ENCODE measurements at places on chromosomes 5 and 9.

- no peak for DNase-seq
Observed at GRCh38 chr9:128043467-128043868, 23.7 kb downstream of the NAIF1 start.

- DNase-seq, result no peak
Observed at GRCh38 chr5:109852371-109853155, 162.8 kb downstream of the MAN2A1 start.

GRCh38 chr9:8036914-8037524, 237.4 kb upstream of the DMAC1 start:
- no peak for DNase-seq

DNA sequence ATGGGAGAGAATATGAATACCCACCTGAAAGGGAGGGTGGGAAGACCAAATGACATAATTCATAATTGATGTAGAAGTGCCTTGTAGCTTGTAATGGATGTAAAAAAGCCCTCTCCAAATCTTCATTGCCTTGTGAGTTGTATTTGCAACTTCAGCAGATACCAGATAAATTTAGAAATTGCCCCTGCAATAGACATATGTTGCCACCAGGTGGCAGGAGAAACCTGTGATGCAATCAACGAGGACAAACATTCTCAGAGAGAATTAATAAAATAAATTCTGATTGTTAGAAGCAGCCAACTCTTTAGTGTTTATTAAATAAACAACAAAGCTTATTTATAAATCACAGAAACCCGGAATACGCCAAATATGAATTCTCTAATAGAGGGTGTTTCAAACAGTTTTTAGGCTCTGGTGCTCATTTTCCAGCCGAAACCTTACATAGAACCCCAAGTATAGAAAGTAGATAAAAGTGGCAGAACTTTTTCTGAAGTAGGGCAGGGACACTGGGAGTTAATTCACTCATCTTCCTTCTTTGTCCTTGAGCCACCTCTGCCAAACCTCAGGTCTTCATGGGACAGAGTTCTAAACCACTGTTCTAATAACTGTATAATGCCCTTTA, 147.8 kb downstream of the TMEM38B start:
- DNase-seq, result peak; percentile 39

GRCh38 chr5:10740384-10740783, 20.6 kb downstream of the DAP start:
- no peak for DNase-seq

DNA sequence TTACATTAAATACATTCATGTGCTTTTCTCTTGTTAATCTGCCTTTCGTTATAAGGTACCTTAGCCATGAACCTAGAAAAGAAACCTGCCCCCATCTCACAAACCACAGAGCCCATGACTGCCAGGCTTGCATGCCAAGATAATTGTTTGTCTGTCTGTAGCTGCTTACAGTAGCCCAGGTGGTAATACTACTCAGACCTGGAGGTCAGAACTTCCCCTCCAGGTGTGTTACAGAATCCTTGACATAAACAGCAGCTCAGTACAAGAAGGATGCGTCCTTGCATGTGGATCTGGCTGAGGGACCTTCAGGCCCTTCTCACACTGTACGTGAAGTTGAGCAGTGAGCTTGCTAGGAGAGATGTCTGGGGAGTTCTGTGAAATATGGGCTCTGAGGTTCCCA, 291.4 kb downstream of the CSNK1G3 start:
- DNase-seq, result no peak

- no peak for DNase-seq
Observed at GRCh38 chr5:139717221-139717620, 69.1 kb downstream of the CXXC5 start.

DNA sequence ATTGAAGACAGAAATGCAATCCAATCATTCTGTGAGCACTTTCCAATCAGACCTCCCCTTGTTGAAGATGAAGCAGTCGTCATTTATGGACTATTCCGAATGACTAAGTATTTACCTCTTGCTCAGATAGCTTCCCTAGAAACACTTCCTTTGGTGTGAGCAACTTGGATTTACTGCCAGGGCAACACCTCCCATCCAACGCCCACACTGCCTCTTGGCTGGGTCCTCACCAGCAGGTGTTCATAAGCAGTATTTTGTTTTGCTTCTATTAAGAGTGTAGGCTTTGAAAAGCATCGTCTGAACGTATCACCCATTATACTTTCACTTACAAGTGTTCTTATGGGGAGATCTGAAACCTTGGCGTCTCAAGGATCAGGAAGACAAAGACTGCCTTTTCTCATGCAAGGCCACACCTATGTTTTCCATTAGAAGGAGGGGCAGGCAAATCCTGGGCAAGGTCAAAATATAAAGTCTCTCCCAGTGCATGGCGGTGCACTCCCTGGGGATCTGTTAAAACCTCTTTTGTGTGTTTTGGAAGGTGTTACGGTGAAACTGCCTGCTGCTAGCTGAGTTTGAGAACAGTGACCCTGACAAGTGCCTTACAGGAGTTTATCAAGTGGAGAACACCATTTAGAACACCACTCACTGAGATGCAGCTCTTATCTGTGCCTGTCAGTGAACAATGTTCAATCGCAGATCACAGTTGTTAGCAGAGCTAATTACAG, 10.6 kb upstream of the MARCHF3 start:
- no peak for DNase-seq

GRCh38 chr5:9456435-9457042, 89.3 kb downstream of the SEMA5A start:
- no peak for DNase-seq

GRCh38 chr5:59180515-59180914, 597.6 kb downstream of the RAB3C start:
- no peak for DNase-seq

DNA sequence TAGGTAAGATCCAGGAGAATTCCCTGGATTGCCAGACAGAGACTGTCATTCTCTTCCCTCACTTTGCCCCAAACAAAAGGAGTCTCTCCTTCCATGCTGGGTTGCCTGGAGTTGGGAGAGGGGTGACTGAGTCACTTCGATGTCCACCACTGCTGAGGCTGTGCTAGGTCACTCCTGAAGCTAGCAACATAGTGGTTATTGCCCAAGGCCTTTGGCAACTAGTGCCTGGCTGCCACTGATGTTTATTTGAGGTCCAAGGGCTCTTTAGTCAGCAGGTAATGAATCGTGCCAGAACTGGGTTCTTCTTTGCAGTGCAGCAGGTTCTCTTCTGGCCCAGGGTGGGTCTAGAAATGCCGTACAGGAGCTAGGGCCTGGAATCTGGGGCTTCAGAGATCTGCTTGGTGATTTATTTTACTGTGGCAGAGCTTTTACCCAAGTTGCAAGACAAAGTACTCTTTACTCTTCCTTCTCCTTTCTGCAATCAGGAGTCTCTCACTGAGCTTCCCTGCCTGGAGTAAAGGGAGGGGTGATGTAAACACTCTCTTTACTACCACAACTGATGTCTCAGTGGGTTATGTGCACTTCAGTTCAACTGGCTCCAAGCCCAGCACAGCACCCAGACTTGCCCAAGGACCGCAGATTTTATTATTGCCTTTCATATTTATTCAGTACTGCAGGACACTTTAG, 155.7 kb upstream of the SH3GL2 start:
- no peak for DNase-seq

DNA sequence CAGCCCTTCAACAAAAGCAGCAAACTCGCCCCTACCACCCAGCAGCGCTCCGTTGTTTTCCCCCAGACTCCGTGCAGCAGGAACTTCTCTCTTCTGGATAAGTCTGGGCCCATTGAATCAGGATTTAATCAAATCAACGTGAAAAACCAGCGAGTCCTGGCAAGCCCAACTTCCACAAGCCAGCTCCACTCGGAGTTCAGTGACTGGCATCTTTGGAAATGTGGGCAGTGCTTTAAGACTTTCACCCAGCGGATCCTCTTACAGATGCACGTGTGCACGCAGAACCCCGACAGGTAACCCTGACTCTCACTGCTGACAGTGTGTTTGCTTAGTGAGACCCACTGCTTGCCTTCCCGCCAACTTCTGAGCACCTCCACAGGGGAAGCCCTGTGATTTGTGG, 81.8 kb downstream of the PRDM6 start:
- no peak for DNase-seq

DNA sequence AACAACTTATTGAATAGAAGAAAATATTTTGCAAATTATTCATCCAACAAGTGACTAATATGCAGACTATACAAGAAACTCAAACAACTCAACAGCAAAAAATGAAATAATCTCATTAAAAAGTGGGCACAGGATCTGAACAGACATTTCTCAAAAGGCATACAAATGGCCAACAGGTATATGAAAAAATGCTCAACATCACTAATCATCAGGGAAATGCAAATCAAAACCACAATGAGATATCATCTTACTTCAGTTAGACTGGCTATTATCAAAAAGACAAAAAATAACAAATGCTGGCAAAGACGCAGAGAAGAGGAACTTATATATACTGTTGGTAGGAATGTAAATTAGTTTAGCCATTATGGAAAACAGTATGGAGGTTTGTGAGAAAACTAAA, 1.8 kb upstream of the AMACR start:
- DNase-seq, result no peak

- peak; percentile 69 for DNase-seq
Observed at GRCh38 chr5:133610489-133611356, 1.6 kb downstream of the FSTL4 start.

GRCh38 chr9:652914-653313, 188.6 kb upstream of the DMRT1 start:
- DNase-seq, result no peak

GRCh38 chr5:32126691-32127090, 47.4 kb downstream of the GOLPH3 start:
- no peak for DNase-seq

DNA sequence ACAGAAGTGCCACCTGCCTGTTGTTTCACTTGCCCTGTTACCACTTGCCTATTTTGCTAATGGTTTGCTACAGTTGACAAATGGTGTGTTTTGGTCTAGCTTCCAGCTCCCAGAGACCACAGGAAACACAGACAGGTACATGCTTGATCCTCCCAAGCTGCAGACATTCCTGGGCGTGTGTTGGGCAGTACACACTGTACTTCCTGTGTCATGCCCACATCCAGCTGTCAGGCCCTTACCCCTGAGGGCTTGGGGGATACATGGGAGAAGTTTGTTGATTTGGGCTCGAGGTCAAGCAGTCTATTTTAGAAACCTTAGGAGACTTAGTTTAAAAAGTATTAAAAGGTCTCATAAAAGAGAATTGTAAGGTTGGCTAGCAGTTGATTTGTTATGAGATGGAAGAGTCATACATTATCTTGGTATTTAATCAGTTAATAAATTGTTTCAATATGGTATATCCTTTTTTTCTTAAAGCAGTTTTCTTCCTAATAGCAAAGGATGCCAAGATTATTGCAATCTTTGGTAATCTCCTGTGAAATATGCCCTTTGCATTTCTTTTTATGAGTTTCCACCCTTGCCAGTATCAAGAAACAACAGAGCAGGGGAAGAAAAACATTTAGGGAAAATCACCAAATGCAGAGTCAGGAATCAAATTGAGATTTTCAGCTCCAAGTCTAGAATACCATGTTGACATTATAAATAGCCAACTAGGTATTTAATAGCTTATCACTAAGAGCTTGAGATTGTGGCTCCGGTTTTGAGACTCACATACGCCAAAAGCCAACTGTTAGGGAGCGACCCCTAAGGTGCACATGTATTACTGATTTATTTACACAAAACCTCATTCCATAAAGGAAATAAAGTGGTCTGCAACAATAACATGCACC, 52.3 kb upstream of the CD180 start:
- no peak for DNase-seq

DNA sequence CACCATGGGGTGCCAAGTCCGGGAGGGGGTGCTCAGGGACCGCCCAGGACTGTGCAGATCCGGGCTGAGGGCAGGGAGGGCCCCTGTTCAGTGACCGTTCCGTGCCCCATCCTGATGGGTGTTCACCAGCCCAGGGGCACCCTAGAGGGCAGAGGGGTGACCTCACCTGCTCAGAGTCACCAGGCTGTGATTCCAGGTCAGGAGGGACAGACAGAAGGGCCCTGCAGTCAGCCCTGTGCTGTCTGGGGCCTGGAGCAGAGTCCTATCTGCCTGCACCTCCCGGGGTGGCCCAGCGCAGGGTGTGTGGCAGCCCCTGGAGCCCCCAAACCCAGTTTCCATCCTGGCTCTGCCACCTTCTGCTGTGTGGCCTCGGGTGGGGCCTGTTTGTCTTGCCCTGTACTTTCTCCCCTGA, 241.9 kb downstream of the PBX3 start:
- no peak for DNase-seq

- peak; percentile 44 for DNase-seq
Observed at GRCh38 chr5:173781816-173782670, 106.1 kb upstream of the CPEB4 start.

GRCh38 chr9:131610231-131610761, 65.0 kb downstream of the PRRT1B start:
- no peak for DNase-seq

DNA sequence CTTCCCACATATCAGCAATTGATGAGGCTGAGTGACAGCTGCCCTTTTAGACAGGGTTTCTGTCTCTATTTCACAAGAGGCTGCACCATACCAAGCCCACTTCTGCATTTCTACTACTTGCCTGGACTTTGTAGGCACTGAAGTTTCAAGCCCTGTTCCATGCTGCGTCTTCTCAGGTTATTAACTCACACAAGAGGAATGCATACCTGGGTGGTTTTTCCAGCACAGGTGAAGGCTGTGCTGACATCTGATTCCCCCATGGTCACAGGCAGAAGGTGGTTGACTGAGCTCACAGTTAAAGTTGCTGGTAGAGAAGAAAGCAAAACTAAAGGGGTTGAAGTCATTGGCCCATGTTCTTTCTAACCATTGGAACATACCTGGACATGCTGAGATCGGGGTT, 86.6 kb downstream of the MAMDC2 start:
- DNase-seq, result no peak

- no peak for DNase-seq
Observed at GRCh38 chr5:81288021-81288433, 13.4 kb upstream of the ZCCHC9 start.

GRCh38 chr5:76479281-76479680, 76.2 kb downstream of the IQGAP2 start:
- no peak for DNase-seq

DNA sequence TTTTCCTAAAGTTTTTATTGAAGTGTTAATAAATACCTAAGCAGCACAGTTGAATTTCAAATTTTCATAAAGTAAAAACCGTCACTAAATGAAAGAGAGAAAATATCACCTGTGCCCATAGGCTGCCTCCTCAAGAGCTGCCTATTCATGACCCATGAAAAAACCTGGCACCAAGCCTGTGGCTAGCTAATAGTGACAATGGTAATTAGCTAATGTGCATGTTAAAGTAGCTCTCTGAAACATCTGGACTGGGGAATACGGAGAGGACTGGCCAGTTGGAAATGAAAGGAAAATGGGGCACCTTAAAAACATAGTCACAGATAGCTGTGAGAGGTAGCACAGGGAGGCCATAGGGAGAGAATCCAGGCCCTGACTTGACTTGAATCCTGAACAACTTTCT, 5.4 kb upstream of the GNE start:
- DNase-seq, result no peak
